ENCODE measurements at places on chromosomes 12 and 14. TPM values are rescaled to one million over a fixed set of nuclear protein-coding genes. Genes with fewer than 3 reads are reported as not detected.

Gene TNFAIP2
- 46.0 TPM for total RNA-seq

Gene NANOG
- total RNA-seq: not detected

Gene ARHGEF25
- total RNA-seq: 46.8 TPM

Gene ZC2HC1C
- 0.21 TPM for total RNA-seq

Gene SRGAP1
- 7.8 TPM for total RNA-seq

Gene CLEC2A
- total RNA-seq: not detected

Gene PLCZ1
- total RNA-seq: 0.05 TPM

Gene TAS2R7
- total RNA-seq: not detected

Gene PRB2
- 0.42 TPM for total RNA-seq

Gene OR6C2
- total RNA-seq: not detected

Gene POU6F1
- 2.0 TPM for total RNA-seq

Gene STON2
- total RNA-seq: 0.11 TPM

Gene ATF7
- total RNA-seq: 7.8 TPM

Gene TAMALIN
- 2.8 TPM for total RNA-seq

Gene B3GNT4
- 0.37 TPM for total RNA-seq

Gene GALNT9
- total RNA-seq: not detected

Gene KCNMB4
- total RNA-seq: 0.53 TPM

Gene TSPAN19
- total RNA-seq: 0.49 TPM

Gene PRICKLE1
- total RNA-seq: 21.6 TPM

Gene TMEM121
- total RNA-seq: 15.5 TPM

Measured in A375 (cell line).